ENCODE measurements at places on chromosomes 16 and 17. TPM values are rescaled to one million over a fixed set of nuclear protein-coding genes. Genes with fewer than 3 reads are reported as not detected.

The HOXB13 gene
- not detected for total RNA-seq

The HP gene
- not detected for total RNA-seq

- DNase-seq: no peak
Observed at GRCh38 chr16:342455-343213, 9.9 kb downstream of the AXIN1 start.

The RPH3AL gene
- total RNA-seq: 21.0 TPM

DNA sequence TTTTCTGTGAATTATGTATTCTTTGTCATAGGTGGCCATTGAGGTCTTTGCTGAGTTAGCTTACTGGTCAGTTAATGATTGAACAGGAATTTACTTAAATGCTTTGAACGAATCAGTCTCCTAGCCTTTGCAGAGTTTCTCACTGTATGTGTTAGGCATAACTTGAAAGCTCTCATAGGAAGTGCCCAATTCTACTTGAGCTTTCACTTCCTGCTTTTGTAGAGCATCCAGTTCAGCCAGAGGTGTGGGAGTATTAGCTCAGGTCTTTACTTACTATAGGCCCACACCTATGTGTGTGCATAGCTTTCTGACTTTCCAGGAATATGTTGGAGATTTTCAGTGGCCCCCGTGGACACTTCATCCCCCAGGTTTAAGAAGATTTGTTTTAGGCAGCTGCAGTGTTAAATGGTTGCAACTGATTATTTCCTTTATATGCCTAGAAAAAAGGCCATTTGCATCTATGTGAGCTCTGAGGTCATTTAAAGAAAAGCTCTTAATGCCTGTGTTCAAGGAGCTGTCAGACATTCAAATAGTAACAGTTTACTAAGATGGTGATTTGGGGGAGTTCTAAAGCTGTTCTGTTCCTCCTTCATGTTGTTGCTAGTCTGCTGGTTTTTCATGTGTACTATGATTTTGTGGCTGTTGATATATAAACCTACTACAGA is 62.3 kb downstream of the PHKB start:
- no peak for DNase-seq

The LGALS9B gene
- not detected for total RNA-seq

DNA sequence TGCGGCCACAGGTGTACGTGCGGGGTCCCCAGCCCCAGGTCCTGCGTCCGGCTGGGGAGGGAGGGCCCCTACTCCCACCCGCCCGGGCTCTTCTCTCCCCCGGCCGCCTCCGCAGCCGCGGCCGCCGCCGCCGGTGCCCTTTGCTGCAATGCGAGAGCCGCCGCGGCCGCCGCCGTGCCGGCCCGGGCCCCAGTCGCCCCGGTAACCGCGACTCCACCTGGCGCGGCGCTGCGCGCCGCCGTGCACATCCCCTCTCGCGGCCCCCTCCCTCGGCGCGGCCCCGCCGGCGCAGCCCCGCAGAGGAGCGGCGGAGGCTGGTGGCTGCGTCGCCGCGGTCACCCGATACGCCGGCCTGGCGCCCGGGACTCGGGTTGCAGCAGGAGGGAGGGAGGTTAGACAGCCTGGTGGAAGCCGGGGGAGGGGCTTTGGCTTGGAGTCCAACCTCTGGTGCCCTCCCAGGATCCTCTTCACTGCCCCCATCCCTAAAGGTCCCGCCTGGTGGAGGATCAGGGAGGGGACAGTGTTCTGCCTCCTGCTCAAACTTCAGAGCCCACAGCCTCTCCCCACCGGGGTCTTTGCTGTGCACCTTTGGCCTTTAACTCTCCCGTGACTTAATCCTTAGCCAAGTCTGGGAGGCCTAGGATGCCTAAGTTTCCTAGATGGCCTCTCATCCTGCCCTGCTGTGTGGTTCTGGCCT is 32.9 kb downstream of the SRCIN1 start:
- DNase-seq: no peak

The FMNL1 gene
- 19.5 TPM for total RNA-seq

GRCh38 chr16:55045329-55045728 is 114.7 kb downstream of the IRX5 start:
- DNase-seq: peak; percentile 66

The RGS9 gene
- 29.1 TPM for total RNA-seq

DNA sequence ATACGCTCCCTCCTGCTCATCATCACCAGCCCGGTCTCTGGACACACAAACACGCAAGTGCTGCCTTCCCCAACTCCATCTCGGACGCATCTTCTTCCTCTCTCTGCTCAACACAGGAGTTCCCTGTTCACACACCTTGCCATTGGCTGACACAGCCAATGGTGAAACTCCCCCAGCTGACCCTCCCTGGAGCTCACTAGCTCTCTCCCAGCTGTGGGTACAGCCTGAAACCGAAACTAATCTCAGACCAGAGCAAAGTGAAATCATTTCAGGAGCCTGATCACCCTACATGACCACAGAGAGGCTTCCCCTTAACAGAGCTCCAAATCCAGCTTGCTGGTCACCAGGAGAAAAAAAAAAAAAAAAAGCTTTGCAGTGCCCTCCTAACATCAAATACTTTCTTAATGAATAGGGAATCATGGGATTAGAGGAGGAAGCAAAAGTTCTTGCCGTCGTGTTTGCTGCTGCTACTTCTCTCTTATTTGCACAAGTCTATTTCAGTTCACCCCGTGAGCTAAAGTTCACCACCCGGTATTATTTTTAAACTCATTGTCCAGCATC is 8.3 kb downstream of the CUEDC1 start:
- no peak for DNase-seq

DNA sequence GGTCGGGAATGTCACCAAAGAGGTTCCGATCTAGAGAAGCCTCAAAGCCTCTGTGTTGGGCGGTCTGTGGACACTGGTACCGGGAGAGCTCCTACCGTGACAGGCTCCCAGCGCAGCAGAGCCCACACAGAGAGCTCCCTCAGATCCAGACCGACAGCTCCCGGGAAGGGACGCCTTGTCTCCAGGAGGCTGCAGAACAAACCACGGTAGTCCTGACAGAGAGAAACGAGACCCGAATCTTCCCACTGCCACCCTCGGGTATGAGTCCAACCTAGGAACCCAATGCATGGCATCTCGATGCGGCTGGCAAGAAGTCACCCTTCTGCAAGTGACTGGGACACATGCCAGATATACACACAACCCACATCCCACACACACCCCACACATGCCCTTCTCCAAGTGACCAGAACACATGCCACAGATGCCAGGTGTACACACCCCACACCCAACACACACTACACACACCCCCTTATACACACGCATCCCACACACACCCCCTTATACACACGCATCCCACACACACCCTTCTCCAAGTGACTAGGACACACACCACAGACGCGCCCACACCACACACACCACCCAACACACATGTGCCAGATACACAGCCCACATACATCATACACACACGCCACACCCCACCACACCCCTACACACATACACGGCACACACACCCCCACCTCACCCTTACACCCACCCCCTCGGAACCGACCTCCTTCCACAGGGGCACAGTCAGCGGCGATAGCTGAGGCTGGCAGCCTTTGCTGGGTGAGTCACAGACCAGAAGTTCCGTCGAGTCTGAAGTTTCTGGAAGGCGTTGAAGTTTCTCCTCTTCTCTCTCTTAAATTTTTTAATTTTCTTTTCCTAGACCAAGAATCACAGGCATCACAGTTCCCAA is 15.9 kb upstream of the CYTH1 start:
- no peak for DNase-seq

DNA sequence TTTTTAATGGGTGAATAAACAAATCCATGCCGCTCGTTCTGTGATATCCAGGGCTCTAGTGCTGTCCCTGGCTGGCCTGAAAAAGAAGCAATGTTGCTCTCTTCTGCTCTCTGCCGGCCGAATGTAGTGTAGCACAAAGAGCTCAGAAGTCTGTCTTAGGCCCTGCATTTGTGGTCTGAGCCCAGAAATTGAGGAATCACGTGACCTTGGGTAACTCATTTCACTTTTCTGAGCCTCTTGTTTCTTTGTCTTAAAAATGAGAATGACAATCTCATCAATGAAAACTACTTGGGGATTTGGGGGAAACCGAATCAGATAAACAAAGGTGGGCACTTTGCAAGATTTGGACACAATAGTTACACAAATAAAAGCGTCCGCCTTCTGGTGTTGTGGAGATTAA is 381.6 kb upstream of the ASIC2 start:
- no peak for DNase-seq

DNA sequence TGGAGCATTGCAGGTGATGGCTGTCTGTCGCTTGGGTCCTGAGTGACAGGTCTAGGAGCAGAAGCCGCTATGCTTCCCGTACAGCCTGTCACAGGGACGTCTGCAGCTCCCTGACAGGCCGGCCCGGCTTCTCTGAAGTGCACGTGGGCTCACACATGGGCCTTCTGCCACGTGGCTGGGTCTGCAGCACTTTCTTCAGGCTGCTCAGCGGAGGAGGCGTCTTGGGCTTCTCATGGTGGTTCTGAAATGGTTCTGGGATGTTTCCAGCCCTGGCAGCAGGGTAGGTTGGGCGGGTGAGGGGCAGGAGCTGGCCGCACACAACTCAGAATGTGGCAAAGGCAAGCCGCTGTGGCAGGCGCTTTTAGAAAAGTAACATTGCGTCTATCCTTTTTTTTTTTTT is 80.3 kb upstream of the ZNF750 start:
- DNase-seq: no peak

The SHISA9 gene
- total RNA-seq: 5.5 TPM

DNA sequence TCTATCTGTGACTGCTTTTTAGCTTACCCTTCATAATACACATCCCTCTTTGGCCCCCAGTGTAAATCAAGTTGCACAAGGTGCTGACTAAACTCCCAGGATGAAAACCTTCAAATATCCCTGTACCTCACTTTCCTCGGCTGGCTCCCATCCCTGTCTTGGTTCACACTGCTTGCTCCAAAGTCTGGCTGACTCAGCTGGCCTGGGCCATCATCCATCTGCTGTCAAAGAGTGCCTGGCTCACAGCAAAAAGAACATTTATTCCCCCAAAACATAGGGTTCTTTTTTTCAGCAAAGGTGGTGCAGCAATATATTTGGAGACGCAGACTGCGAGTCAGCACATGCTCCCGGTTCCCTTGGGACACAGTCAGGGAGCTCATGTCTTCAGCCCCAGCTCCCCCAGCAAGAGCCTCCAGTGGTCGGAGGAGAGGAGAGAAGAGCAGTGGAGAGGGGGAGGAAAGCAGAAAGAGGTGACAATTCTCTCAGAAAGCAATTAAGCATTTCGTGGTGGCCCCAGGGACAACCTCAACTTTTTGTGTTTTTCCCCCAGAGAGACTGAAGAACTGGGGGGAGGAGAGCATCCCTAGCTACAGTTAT is 26.1 kb downstream of the GPR142 start:
- no peak for DNase-seq

The CCDC47 gene
- total RNA-seq: 56.0 TPM

The SLC5A11 gene
- total RNA-seq: not detected

DNA sequence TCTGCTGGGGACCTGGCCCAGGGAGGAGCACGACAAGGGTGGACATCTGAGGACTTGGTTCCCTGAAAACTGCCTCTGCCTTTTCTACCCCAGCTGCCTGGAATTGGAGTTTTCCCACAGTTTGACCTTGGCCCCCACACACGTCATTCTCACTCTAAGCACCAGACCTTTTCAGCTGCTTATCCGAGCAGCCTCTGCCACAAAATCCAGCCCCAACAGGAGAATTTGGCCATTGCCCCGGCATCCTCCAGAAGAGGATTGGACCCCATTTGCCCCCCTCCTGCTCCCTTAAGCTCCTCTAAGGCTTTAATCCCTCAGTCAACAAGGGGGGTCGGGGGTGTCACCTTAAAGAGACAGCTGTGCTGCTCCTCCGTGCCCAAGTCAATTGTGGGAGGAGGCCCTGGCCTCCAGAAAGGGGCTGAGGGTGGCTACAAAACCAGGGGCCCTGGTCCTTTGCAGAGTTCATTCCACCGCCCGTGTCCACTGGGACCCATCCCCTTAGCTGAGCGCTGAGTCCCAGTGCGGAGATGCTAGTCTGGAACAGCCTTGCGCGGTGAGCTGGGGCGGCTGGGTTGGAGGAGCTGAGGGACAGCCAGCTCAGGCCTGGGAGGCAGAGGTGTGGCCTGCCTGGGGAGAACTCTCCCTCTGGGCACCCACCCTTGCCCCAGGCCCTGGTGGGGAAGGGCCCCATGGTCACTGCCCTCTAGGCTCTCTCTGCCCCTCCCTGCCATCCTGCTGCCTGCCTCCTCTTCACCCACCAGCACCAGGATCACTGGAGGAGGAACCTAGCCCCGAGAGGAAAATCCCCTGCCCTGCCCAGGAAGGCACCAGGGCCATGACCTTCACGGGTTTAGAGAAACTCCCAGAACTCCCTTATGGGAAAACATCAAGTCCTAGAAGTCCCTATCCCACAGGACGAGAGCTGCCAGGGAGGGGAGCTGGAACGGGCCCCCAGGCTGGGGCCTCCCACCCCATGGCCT is 18.8 kb downstream of the TTYH2 start:
- no peak for DNase-seq

DNA sequence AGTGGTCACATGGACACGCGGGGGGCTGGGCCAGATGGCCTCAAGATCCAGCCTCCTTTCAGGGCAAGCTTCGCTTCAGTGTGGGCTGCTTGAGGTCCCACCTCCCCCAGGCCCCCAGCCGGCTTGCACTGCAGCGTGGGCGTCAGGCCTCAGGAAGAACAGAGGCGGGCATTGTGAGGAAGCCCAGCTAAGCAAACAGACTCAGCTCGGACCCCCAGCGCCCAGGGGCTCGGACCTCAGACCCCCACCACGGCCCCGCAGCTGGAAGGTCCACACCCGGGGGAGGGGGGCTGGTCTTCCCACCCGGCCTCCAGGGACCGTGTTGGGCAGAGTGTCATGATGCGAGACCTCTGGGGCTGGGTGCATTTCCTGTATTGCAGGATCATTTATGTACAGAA is 24.7 kb upstream of the ZNF469 start:
- DNase-seq: no peak

The CASKIN1 gene
- 0.32 TPM for total RNA-seq

- no peak for DNase-seq
Observed at GRCh38 chr17:16281351-16281750, 64.3 kb downstream of the PIGL start.

The MMP15 gene
- 16.3 TPM for total RNA-seq

- DNase-seq: no peak
Observed at GRCh38 chr16:25258861-25259179, 1.2 kb upstream of the ZKSCAN2 start.

GRCh38 chr17:78668847-78669246 is 91.7 kb upstream of the DNAH17 start:
- no peak for DNase-seq
